ENCODE measurements at places on chromosomes 13 and 19.

DNA sequence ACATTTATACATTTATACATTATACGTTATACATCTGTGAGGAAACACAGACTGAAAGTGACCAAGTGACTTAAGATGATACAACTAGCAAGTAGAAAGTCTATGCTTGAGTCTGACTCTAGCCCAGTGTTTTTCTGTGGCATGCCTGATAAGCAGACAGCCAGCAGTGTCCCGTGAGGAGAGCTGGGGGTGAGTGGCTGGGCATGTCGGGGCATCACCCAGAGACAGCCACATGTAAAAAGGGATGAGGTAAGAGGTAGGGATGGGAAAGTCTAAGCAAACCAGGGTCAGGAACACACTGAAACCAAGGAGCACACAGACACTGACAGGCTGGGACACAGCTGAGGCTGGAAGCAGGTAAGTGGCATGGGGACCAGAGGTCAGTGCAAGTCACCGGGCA is 333.2 kb downstream of the FOXO1 start:
- no peak for DNase-seq

- DNase-seq: no peak
Measured at GRCh38 chr19:55041627-55042343, 3.7 kb upstream of the GP6 start.

DNA sequence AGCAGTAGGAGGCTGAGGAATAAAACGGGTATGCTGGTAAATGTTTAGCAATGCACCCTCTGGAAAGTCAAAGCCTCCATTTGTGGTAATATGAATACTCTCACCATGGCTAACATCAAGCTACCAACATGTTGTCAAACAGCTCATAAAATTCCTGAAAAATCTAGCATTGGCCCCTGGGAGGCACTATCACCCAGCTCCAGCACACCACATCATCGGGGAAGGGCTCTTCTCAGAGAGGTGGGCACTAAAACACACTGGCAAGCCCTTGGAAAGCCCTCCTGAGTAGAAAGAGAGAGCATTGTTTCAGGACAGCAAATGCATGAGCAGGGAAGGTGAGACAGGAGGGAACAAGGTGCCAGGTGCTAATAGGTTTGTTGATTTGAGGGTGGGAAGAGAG is 53.9 kb upstream of the FLT1 start:
- no peak for DNase-seq

GRCh38 chr13:98542568-98543377 is 34.1 kb downstream of the STK24 start:
- DNase-seq: no peak

GRCh38 chr13:44756276-44756810 is 180.2 kb upstream of the TSC22D1 start:
- no peak for DNase-seq

DNA sequence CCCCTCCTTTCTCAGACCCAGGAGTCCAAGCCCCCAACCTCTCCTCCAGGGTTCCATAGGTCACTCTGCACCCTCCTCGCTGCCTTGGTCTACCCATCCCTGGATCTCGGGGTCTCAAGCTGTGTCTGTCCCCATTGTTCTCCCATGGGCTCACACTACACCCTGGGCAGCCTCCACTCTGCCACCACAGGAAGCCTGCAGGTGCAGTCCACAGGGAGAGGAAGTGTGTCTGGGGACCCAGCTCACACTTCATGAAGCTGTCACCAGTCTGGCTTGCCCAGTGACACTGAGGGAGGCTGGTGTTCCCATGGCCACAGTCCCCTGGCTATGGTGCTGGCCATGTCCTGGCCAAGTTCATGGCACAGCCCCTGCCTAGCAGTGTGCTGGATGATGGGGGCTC is 5.3 kb downstream of the NECTIN2 start:
- DNase-seq: no peak

- peak; percentile 85 for DNase-seq
Measured at GRCh38 chr19:54168174-54168917, 4.6 kb downstream of the TMC4 start.

DNA sequence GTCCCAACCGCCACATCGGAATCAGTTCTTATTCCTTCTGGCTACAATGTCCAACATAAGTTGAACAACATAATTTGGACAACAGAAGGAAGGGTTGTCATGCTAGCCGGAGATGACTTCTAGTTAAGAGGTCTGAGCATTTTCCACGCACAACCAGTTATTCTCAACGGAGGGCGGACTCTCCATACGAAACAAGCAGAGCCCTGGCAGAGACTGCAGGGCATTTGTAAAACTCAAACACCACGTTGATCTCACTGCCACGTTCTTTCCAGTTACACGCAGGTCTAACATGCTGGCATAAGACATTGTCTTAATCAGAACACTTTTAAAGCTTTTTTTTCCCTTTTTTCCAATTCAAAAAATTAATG is 38.3 kb upstream of the DCUN1D2 start:
- no peak for DNase-seq
